ENCODE measurements at places on chromosomes 3 and 15.

GRCh38 chr3:157129803-157130466, 30.0 kb downstream of the CCNL1 start:
- DNase-seq: no peak

DNA sequence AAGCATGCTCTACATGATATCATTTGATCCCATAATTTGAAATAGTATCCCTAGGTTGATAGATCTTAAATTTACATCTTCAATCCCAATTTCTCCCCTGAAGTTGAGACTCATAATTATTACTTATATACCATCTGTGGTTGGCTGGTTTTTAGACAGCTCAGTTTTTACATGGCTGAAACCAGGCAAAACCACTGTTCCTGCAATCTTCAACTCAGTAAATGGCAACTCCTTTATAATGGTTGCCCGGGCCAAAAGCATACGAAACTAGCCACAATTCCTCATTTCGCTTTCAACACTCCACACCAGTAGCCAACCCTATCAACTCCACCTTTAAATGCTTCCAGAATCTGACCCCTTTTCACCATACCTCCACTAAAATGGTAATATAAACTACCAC, 118.5 kb downstream of the TGFBR2 start:
- no peak for DNase-seq

- DNase-seq: no peak
These were observed 40.3 kb downstream of the BBX start for GRCh38 chr3:107562969-107563529.

GRCh38 chr15:100781061-100781960, 98.3 kb upstream of the ALDH1A3 start:
- no peak for DNase-seq

GRCh38 chr3:106341087-106341486, 472.3 kb upstream of the CBLB start:
- no peak for DNase-seq

DNA sequence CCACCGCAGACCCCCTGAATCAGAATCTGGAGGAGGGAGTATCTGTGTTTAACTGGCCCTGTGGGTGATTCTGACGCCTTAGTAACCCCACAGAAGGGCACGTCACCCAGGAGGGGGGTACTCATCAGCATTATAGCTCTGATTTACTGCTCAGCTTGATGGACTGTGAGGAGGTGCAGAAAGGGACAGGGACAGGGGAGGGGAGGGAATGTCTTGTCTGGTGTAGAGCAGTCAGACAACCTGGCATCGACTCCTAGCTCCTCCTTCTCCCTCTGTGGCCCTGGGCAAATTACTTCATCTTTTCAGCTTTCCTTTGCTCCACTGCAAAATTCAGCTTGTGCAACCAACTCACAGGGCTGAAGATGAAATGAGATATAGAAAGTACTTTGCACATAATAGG, 42.3 kb upstream of the GLCE start:
- DNase-seq: no peak

DNA sequence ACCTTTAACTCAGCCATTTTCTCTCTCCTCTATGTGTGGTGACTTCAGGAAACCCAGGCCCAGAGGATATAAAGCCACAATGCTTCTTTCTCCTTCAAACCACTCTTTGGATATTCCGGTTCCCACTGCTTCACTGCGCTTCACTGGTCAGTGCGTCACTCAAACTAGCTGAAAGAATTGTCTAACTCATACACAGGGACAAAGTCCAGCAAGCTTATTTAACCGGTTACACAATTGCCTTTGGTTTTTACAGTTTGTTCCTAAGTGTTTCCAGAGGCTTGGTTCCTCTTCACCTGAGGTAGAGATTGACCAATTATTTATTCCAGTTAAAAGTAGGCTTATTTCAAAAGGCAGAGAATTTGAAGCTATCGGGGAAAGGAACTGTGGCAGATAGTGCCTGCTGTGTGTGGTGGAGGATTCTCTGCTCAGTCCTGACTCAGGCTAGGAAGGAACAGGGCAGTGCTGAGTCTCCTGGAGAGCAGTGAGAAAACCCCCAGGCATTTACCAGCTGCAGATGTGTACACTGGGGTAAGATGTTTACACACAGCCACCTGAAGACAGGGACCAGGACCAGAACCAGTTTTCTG, at the start of gene HGD:
Gene HGD, minus strand, starts transcription at position 145 of the 587 bp plus-strand sequence. Its CDS starts 128 bp downstream, at position 17.
- DNase-seq: no peak

DNA sequence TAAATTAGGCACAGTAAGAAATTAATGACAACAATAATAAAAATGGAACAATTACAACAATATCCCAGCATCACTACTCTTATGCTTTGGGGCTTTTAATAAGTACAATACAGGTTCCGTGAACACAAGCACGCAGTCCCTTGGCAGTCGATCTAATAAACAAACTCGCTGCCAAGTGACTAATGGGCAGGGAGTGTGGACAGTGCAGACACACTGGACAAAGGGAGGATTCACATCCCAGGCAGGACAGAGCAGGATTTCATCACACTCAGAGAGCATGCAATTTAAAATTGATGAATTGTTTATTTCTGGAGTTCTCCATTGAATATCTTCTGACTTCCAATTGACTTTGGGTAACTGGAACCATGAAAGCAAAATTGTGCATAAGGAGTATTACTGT, 524.1 kb upstream of the CFAP20DC start:
- no peak for DNase-seq

GRCh38 chr3:1734494-1735122, 364.1 kb upstream of the CNTN4 start:
- DNase-seq: no peak

GRCh38 chr3:2477620-2478019, 379.0 kb downstream of the CNTN4 start:
- no peak for DNase-seq

- DNase-seq: peak; percentile 33
These were observed at the start of gene COMMD4 for GRCh38 chr15:75335705-75336355. COMMD4 (plus strand) TSS chr15:75336063; CDS start chr15:75336090, 27 bp downstream.

DNA sequence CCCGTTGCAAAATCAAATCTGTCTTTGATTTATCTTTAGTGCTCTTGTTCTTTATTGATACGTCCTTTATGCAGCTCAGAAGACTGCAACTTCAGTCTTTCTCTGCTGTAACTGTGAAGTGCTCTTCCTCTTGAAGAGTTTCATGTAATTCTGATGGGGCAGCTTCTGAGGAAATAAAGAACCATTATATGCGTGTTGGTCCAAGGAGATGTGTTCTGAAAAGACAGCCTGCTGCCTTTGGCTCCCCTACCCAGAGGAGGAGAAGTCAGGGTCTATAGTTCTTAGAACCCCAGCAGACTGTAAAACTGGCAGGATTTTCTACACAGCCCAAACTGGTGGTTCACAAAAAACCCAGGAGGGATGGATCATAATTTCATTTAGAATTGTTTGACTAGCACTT, 22.4 kb upstream of the ABHD10 start:
- DNase-seq: no peak

- no peak for DNase-seq
These were observed 132.4 kb downstream of the GOLGA6L6 start for GRCh38 chr15:20409247-20409646.

- DNase-seq: no peak
These were observed 579.4 kb downstream of the SI start for GRCh38 chr3:164498917-164499316.

GRCh38 chr3:30893678-30894325, 659 bp downstream of the GADL1 start:
- no peak for DNase-seq

DNA sequence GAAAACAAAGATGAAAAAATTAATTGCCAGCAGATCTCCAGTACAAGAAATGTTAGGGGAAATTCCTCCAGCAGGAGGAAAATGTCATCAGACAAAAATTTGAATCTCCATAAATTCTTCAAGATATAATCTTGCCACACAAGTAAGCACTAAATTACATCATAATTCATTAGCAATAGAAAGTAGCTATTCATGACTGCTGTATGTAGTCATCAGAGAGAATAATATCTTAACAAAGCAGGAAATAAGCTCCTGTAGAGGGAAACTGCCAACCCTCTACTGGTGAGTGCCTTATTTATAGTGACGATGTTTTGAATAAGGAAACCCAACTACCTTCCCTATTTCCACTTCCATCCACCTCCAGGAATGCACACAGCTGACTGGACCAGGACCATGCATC, 15.8 kb upstream of the SLC27A2 start:
- DNase-seq: no peak

DNA sequence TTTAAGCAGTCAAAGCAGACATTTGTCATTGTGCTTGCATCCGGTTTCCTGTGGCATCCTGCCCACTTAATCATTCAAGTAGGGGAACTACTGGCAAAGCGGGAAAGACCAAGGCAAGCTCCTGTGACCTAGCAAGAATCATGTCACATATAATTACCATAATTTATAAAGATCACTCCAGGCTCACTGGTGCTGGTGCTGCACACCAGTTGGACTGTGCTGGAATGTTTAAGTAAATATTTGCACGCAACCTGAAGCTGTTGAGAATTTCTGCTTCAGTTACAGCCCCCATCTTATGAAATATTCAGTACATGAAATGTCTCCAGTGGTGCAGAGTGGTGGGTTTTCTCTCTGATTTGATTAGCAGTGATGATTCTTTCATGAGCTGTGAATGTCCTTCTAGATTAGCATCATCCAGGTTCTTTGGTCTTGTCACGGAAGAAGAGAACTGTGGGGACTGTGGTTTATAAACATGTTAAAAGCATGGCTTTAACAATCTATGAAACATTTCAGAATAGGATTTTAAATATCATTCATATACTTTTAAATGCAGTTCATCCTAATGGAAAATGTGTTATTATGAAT, 621.3 kb upstream of the EPHA6 start:
- no peak for DNase-seq

- DNase-seq: no peak
These were observed 14.9 kb downstream of the TMOD2 start for GRCh38 chr15:51766341-51766740.

- no peak for DNase-seq
These were observed 23.0 kb downstream of the PAQR9 start for GRCh38 chr3:142940472-142940871.

DNA sequence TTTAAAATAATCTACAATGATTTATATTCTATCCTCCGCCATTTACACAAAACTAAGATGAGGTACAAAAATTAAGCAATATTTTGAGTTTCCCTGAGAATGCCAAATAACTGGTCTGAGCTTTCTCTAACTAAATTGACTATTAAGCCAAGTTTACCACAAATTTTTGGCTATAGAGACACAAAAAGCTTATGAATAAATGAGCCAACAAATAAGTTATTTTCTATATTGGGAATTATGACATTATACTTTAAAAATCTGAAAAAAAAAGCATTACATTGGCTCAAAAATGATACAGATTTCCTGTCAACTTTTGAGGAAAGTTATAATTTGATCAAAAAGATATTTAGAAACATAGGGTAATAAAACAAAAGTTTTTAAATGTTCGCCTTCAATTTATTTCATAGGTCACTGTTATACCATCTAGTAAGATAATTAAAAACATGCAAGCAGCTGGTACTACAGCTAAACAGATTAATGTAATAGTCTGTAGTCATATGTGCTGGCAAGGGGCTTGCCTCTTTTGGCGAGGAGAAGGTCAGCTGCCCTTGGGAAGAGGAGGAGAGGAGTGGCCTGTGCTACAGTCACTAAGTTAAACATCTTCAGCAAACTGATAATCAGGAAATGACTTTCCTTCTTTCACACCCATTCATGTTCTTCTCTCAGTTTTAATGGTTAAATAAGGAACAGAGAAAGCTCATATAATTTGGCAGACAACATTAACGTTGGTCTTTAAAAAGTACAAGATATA, 318.5 kb downstream of the TBC1D5 start:
- DNase-seq: no peak
